Pons (tissue), 1 donor: ENCODE measurements at places on chromosomes 7 and 10.

DNA sequence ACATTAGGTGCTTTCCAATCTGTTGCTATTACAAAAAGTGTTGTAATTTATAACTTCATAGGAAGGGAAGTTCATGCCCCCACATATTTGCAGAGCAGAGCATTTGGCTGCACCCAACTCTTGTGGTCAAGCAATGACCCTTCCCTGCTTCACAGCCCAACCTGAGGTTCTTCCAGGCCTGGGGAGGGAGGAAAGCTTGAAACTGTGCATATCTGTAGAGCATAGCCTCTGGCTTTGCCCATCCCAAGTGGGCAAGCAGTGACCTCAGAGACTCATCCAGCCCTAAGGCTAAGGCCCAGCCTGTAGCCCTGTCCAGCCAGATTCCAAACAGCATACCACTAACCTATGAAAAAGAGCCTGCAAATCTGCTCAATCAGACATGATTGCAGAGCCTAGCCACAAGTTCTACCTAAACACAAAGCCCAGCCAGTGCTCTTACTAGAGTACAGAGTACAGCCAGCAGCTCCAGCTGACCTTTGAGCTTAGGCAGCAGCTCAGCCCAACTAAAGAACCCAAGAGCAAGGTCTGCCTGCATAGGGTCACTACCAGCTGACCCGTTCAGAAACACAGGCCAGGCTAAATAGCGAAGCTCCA is 14.4 kb upstream of the GSTK1 start:
- no peak for DNase-seq

- no peak for DNase-seq
Observed at GRCh38 chr7:8783229-8783628, 349.8 kb downstream of the NXPH1 start.

GRCh38 chr10:122186816-122187810 is 84.0 kb upstream of the BTBD16 start:
- DNase-seq = no peak

GRCh38 chr10:92829042-92829785 is 19.1 kb upstream of the EXOC6 start:
- DNase-seq = no peak

DNA sequence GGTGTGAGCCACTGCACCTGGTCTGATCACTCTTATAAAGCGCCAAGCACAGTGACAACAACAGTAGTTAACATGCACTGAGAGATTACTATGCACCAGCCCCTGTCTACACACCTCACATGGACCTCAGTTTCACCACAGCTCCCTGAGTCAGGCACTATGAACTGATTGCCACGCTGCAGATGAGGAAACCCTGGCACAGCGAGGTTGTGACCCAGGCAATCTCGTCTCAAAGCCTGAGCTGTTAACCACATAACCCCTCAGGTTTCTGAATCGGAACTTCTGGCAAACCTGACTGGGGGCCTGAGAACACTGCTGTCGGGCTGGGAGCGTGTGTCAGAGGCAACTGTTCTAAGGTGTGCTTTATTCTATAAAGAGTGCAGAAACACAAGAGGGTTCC is 150.8 kb downstream of the RNF216 start:
- no peak for DNase-seq

DNA sequence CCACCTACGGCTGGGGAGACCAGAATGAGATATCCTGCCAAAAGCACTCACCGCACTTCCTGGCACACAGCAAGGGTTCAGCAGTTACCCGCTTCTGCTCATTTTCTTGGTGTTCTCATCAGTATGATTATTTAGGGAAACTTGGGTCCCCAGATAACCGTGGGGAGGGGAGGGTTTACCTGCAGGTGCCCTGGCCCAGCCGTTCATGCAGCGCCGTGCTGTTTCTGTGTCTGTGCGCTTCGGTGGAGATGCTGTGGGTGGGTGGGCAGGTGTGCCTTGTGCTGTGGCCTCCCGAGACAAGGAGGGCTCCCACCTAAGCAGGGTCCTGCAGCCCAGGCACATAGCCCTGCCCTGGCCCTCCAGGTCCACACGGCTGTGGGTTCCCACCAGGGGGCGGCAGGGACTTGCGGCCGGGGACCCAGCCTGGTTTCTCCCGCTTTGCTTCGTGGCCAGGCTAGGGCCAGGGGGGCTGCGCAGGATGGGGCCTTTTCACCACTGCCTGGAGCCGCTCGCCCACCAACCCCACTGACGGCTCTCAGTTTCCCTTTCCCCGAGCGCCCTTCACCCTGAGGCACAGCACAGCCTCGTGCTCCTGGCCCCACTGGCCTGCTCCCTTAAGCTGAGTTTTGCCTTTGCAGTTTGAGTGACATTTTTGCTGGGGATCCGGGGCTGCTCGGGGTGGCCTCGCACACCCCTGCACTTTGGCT is 78.5 kb downstream of the LHPP start:
- DNase-seq = no peak

DNA sequence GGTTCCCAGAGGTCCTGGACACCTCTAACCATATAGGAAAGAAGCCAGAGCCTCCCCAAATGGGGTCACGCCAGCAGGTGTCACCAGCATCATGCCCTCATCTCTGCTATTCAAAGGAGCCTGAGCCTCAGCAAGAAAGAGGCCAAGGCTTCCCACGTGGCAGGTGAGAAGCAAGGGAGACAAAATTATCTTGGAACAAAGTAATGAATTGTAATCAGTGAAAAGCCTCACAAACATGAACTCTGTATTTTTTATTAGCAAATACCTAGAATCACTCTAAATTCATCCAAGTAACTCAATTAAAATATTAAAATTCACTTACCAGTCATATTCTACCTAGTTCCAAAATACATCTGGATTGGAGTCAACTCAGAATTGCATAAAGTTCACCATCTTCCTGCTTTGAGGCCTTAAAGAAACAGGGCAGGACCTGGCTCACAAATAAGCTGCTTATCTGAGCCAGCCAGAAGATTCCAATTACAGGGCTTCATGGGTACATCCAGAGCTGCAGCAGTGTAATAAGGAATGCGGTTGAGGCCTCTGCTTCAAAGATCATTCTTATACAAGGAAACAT is 68.7 kb downstream of the SGMS1 start:
- DNase-seq = no peak

DNA sequence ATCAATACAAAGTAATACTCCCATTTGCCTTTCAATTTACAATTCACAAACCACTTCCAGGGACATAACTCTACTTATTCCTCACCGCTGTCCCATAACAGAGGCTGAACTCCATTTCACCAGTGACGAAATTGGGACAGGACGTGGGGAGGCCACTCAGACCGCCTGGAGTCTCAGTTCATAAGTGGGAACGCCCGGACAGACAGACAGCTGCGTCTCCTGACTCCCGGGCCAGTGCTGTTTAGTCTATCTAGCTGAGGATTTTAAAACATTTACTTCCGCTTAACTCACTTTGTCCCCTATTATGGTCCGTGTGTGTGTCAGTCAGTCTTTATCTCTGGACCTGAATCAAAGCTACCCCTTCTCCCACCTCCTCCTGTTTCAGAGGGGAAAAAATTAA is 67.4 kb upstream of the ZNF438 start:
- no peak for DNase-seq

- no peak for DNase-seq
Observed at GRCh38 chr10:77647543-77648293, 10.1 kb upstream of the KCNMA1 start.

DNA sequence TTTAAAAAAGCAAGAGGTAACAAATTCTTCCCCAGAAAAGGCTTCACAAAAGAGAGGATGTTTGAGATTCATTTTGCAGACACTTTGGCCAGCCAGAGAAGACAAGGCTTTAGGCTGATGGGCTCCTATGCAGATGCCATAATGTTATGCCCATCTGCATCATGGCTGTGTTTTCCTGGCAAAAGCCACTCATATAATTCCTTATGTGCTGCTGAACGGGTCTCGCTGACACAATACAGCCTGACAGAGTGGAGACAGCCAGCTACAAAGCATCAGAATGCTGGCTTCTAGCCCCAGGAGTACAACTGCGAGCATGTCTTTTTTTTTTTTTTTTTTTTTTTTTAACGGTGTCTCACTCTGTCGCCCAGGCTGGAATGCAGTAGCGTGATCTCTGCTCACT is 1157.4 kb upstream of the AUTS2 start:
- no peak for DNase-seq

GRCh38 chr7:45421806-45422205 is 152.4 kb upstream of the ADCY1 start:
- DNase-seq = no peak

- DNase-seq = no peak
Observed at GRCh38 chr10:124676416-124677062, 67.6 kb downstream of the FAM53B start.

- peak; percentile 46 for DNase-seq
Observed at GRCh38 chr7:41880107-41880506, 177.2 kb upstream of the INHBA start.

GRCh38 chr7:57308631-57309408 is 141.2 kb upstream of the ZNF716 start:
- no peak for DNase-seq

GRCh38 chr7:24290004-24290641 is 6.1 kb downstream of the NPY start:
- peak; percentile 73 for DNase-seq

DNA sequence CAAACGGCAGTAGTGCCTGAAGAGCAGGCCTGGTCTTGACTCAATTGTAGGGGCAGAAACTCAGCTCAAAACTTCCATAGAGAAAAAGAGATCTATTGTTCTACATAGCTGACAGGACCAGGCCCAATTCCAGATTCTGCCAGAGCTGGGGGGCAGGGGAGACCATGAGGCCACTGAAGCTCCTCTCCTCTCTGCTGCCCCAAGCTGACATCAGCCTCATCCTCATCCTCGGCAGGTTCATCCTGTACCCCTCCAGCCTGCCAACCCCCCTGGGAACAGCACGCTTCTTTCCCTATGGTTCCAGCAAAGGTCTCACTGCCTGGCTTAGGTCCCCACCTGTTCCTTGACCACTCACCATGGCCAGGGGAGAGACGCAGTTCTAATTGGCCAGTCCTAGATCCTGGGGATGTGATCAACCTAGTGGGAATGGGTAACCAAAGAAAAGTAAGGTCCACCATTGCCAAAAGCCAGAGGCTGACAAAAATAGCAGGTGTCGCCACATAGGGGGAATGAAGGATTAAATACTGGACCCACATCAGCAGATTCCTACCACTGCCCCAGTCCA is 42.9 kb downstream of the CCDC3 start:
- DNase-seq = no peak

- DNase-seq = no peak
Observed at GRCh38 chr7:140281960-140282359, 105.2 kb upstream of the KDM7A start.

GRCh38 chr7:43782768-43783555 is 24.5 kb downstream of the BLVRA start:
- DNase-seq = no peak

- DNase-seq = no peak
Observed at GRCh38 chr7:140322759-140323158, 75.6 kb downstream of the SLC37A3 start.

DNA sequence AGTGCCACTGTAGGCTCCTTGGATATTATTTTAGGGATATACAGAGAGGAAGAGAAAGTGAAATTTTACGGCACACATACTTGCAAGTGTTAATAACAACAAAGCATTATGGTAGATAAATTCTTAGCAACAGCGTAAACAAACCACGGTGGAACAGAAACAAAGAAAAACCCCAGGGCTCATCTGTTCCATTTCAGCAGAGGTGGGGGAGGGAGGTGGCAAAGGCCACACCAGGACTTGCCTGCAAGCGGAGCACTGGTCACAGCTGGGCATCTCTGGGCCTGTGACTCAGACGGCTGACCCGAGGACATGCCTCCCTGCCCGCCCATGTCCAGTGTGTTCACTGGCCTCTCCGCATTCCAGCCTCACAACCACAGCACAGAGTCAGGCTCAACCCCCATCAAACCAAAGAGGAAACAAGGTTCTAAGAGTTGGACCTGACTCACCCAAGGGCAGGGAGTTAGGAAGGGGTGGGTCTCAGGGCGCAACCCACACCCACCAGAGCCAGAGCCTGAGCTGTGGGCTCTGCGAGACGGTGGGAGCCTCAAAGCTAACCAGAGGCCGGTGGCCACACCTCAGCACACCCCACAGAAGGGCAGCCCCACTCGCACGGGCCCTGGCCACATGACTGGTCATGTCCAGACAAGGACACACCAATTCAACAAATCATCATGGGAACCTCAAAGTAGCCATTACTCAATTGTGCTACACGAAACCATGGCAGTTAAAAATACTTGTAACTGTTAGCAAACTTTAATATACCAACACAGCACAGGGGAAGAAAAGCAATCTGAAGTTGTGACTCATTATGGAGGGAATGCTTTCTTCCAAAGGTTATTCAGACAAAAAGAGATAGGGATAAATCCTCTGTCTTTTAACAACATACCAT is 10.7 kb downstream of the ESYT2 start:
- peak; percentile 56 for DNase-seq

- no peak for DNase-seq
Observed at GRCh38 chr7:146129296-146129695, 12.7 kb downstream of the CNTNAP2 start.

DNA sequence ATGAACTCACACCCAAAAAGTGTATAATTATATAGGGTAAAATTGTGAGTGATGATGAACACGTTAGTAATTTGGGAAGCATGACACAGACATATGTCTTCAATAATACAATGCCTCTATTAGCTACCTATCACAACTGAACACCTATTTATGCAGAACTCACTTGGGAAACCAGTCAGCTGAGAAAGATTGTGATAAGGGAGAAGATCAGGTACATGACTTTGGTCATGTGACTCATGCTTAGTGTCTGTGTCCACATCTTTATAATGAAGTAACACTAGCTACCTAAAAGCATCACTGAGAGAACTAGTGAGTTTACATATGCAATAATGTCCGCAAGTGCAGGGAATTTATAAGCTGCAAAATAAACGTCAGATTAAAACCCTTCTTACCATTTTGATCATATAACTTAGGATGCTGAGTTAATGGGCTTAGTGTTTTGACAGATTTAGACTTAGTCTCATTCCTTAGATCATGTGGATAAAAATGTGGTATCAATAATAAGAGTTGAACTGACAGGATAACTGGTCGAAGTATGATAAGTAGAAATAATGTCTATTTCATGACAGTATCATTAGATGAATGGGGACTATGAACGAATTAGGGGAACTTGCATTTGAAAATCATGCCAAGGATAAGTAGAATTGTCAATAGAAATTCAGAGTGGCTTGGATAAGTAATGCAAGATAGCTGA is 11.6 kb downstream of the VWDE start:
- no peak for DNase-seq

DNA sequence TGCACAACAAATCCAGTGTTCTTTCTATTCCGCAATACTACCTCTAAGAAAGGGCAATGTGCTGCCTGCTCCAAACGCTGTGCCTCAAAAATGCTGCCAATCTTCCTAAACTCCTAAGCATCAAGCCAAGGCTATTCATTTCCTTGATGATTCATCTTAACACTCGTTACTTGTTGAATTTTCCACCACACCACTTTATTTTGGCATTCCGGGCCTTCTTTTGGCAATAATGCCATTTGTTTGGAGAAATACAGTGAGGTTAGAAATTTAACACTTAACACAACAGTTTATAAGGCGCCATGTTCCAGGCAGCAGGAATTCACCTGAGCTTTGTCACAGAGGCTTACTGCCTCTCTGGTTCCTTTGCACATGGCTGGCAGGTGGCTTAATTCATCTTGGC is 82.6 kb upstream of the ABCB5 start:
- no peak for DNase-seq
